ENCODE measurements at places on chromosomes 5 and 9.

DNA sequence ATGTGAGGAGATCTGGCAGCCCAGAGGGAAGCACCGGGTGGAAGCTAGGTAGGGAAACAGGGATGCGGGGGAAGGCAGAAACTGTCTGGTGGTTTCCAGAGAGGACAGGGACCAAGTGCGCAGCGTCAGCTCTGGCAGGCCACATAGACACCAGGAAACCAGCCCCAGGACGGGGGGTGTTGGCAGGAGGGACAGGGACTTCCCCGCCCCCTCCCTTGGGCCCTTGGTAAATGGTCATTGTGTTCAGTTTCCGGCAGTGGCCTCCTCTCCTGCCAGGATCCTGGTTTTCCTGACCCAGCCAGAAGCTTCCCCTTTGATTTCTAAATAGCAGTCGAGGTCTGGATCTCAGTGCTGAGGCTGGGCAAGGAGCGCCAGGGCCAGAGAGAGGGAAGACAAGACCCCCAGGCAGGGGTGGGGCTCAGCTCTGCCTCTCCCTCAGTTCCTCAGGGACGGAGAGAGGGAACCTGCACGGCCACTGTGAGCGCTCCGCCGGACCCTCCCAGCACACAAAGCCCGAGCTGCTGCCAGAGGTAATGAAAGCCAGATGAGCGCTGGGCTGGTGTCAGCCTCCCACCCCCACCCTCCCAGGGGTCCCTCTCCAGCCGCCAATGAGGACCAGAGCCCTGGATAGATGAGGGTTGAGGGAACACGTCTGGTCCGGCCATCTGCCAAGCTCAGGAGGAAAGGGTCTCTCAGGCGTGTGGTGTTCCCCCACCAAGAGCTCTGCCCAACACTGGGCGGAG, 1.8 kb downstream of the RALGDS start:
- DNase-seq = no peak

- DNase-seq = no peak
Measured at GRCh38 chr5:148633067-148633377, 21.3 kb downstream of the HTR4 start.

- DNase-seq = no peak
Measured at GRCh38 chr9:36905101-36906066, 128.7 kb downstream of the PAX5 start.

- no peak for DNase-seq
Measured at GRCh38 chr5:83414601-83415000, 56.9 kb upstream of the VCAN start.

Data from stimulated activated CD8-positive, alpha-beta memory T cell treated with anti-CD3 and anti-CD28 coated beads, Interleukin-12 subunit alpha, Interleukin-12 subunit beta, amount 100 ng/mL, for 4 hours (primary cell).